ENCODE measurements at places on chromosomes 11 and 22.

GRCh38 chr11:64624883-64625481 is 34.0 kb downstream of the SLC22A12 start:
- no peak for DNase-seq

- no peak for DNase-seq
These were observed 737.1 kb downstream of the KCNA4 start for GRCh38 chr11:29279716-29280115.

DNA sequence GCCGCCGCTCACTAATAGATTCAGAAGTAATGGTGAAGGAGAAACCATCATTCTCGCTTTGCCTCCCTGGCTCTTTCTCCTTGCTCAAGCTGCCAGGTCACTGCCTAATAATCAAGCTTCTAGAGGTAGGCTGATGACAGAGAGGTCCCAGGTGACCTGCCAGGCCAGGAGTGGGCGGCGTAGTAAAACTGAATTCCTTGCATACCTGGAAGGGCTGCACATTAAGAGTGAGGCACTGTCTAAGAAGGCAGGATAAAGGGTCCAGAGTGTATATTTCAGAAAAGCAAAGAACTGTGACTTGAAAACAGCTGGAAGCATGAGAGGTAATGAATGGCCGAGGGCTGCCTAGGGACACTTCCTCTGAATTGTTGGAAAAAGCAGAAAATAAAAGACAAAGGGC is 4.1 kb downstream of the SYT13 start:
- no peak for DNase-seq

- no peak for DNase-seq
These were observed 140.3 kb downstream of the GRIK4 start for GRCh38 chr11:120651836-120652235.

DNA sequence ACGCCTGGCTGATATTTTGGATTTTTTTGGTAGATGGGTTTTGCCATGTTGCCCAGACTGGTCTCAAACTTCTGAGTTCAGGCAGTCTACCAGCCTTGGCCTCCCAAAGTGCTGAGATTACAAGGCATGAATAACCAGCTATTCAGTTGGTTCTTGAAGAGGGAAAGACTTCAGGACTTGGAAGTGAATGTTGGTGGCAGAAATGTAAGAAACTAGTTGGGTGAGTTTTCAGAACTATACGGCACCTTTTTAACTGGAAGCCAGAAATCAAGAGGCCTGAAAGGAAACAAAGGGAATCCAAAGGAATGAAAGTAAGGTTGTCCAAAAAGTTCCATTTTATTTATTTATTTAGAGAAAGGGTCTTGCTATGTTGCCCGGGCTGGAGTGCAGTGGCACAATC is 2.9 kb downstream of the POGLUT3 start:
- no peak for DNase-seq

- no peak for DNase-seq
These were observed 13.6 kb downstream of the ADM start for GRCh38 chr11:10318527-10318802.

- DNase-seq, result no peak
These were observed 6.7 kb upstream of the DIXDC1 start for GRCh38 chr11:111930472-111930871.

DNA sequence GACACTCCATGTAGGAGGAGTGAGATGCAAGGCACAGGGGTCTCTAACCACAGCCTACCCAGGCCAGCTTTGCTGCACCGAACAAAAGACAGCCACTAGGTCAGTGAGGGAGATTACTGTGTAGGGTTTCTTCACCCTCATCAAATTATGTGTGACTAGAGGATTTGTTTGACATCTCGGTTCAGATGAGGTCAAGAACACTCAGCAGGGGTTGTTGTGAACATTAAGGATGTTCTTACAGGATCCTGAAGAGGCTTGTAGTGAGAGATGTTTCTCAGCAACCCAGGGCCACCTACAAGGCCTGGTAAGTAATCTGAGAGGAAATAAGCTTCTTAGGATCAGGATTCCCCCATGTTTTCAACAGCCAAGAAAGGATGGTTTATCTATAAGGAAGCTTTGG is 202.1 kb downstream of the NXPE2 start:
- DNase-seq, result no peak

GRCh38 chr11:27718346-27718862 is 18.1 kb upstream of the BDNF start:
- DNase-seq, result no peak

DNA sequence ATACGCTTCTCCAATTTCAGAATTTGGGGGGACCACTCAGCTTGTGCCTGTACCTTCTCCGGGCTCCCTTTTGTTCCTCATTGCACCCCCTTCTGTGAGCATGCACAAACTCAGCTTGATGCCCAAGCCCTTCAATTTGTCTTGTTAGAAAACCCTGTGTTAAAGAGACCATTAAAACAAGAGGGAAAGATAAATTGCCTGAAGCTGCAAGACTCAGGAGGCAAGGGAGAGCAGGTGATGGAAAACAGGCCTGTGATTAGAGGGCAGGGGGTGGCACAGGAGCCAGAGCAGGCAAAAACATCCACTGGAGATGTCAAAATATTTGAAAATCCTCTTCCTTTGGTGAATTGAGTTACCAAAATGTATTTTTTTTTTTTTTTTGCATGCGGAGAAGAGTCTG is 121.7 kb downstream of the MIAT start:
- DNase-seq, result no peak

GRCh38 chr11:120441592-120441991 is 70.0 kb upstream of the GRIK4 start:
- DNase-seq, result no peak

DNA sequence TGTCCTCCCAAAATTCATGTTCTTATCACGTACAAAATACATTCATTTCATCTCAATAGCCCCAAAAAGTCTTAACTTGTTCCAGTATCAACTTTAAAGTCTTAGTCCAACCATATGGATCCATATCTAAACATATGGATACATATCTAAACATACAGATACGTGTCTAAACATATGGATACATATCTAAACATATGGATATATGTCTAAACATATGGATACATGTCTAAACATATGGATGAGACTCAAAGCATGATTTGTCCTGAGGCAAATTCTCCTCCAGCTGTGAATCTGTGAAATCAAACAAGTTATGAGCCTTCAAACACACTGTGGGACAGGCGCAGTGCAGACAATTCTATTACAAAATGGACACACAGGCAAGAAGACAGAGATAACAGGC is 709.0 kb downstream of the TBC1D22A start:
- no peak for DNase-seq
